Nasal cavity respiratory epithelium epithelial cell of viscerocranial mucosa (primary cell): ENCODE measurements at places on chromosomes 6 and 20. TPM values are rescaled to one million over a fixed set of nuclear protein-coding genes. Genes with fewer than 3 reads are reported as not detected.

Gene POU5F1
- total RNA-seq = 0.50 and 0.68 TPM in 2 replicates

Gene PRSS16
- 11.2 and 12.6 TPM in 2 replicates for total RNA-seq

Gene OLIG3
- total RNA-seq = not detected in 2 replicates

Gene SEMG1
- total RNA-seq = not detected in 2 replicates

Gene SLCO4A1
- 0.57 and 4.8 TPM in 2 replicates for total RNA-seq

Gene MAP3K7
- 27.0 and 44.1 TPM in 2 replicates for total RNA-seq

Gene UFL1
- total RNA-seq = 27.1 and 37.9 TPM in 2 replicates

Gene POLH
- 29.7 and 32.3 TPM in 2 replicates for total RNA-seq

Gene OXT
- total RNA-seq = not detected in 2 replicates

Gene BTN3A1
- 4.1 and 16.4 TPM in 2 replicates for total RNA-seq

Gene TRIM10
- not detected in 2 replicates for total RNA-seq

Gene GMPR
- under 0.01 and 0.43 TPM in 2 replicates for total RNA-seq

Gene TGM2
- total RNA-seq = 0.68 and 24.8 TPM in 2 replicates

Gene SLC13A3
- 3.3 and 3.8 TPM in 2 replicates for total RNA-seq

Gene SIGLEC1
- not detected in 2 replicates for total RNA-seq

Gene RBBP8NL
- under 0.01 and 1.1 TPM in 2 replicates for total RNA-seq

Gene AIF1
- total RNA-seq = not detected in 2 replicates

Gene COL12A1
- 34.9 and 36.2 TPM in 2 replicates for total RNA-seq

Gene ARMH2
- total RNA-seq = not detected in 2 replicates

Gene GHRH
- not detected in 2 replicates for total RNA-seq

Gene SYCP2
- under 0.01 and 0.43 TPM in 2 replicates for total RNA-seq

Gene LAMA2
- 0.21 and 0.68 TPM in 2 replicates for total RNA-seq

Gene DNAAF9
- total RNA-seq = 6.5 and 19.9 TPM in 2 replicates

Gene C20orf204
- total RNA-seq = 0.34 and 0.78 TPM in 2 replicates

Gene HMGN4
- total RNA-seq = 91.2 and 105 TPM in 2 replicates

Gene CTCFL
- total RNA-seq = not detected in 2 replicates

Gene SLC25A27
- 5.1 and 11.7 TPM in 2 replicates for total RNA-seq

Gene CD24
- 877 and 1,120 TPM in 2 replicates for total RNA-seq

Gene KHDC1L
- total RNA-seq = not detected in 2 replicates

Gene SNAP91
- total RNA-seq = under 0.01 and 0.07 TPM in 2 replicates

Gene EMILIN3
- total RNA-seq = not detected in 2 replicates

Gene MLN
- total RNA-seq = not detected in 2 replicates

Gene IGF2R
- 271 and 478 TPM in 2 replicates for total RNA-seq

Gene MEI4
- total RNA-seq = under 0.01 and 0.07 TPM in 2 replicates

Gene UBE2C
- 0.34 TPM in 1 of 2 replicates, not detected in the other for total RNA-seq

Gene SLC2A10
- 6.5 and 12.1 TPM in 2 replicates for total RNA-seq

Gene TCP11
- under 0.01 TPM in 1 of 2 replicates, not detected in the other for total RNA-seq

Gene NOX3
- total RNA-seq = not detected in 2 replicates

Gene POPDC3
- total RNA-seq = 10.9 and 14.0 TPM in 2 replicates

Gene FLRT3
- total RNA-seq = 34.2 and 44.2 TPM in 2 replicates

Gene TMC2
- total RNA-seq = not detected in 2 replicates

Gene BMP7
- total RNA-seq = 1.9 TPM in 1 of 2 replicates, not detected in the other

Gene ERVFRD-1
- not detected in 2 replicates for total RNA-seq

Gene GSTA2
- total RNA-seq = not detected in 2 replicates

Gene TSPO2
- not detected in 2 replicates for total RNA-seq

Gene PLCB1
- total RNA-seq = 0.34 and 1.4 TPM in 2 replicates

Gene PLG
- not detected in 2 replicates for total RNA-seq

Gene KIAA1755
- total RNA-seq = not detected in 2 replicates

Gene PLCB4
- 1.0 and 5.1 TPM in 2 replicates for total RNA-seq

Gene TNXB
- total RNA-seq = 1.0 and 2.1 TPM in 2 replicates

Gene RUNX2
- total RNA-seq = 0.34 and 5.2 TPM in 2 replicates
